ENCODE measurements at places on chromosomes 1 and 21.

- peak; percentile 22 for DNase-seq
Measured at GRCh38 chr1:209349363-209350308, 233.9 kb upstream of the CAMK1G start.

GRCh38 chr1:208475449-208475848, 231.3 kb upstream of the PLXNA2 start:
- DNase-seq, result peak; percentile 5

GRCh38 chr1:98388441-98388840, 273.1 kb upstream of the SNX7 start:
- DNase-seq, result peak; percentile 89

DNA sequence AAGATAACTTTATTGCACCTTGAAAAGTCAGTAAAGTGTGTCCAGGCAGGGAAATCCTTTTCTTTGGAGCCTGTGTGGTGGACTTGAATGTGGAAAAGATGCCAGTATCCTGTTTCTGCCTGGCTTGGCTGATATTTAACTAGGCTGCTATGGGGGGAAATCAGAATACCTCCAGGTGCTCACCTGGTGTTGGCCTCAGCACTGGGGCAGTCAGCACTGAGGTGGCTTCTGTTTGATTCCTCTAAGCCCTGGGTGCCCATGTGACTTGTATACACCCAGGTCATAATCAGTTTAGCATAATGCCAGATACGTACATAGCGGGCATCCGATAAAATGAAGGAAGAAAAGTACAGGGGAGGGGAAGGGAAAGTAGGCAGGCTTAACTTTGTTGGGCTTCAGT, 7.2 kb downstream of the PHGDH start:
- DNase-seq, result no peak

GRCh38 chr1:165562571-165562970, 18.8 kb downstream of the LRRC52 start:
- no peak for DNase-seq

- DNase-seq, result peak; percentile 41
Measured at GRCh38 chr21:43884012-43884860, 19.2 kb downstream of the AGPAT3 start.

DNA sequence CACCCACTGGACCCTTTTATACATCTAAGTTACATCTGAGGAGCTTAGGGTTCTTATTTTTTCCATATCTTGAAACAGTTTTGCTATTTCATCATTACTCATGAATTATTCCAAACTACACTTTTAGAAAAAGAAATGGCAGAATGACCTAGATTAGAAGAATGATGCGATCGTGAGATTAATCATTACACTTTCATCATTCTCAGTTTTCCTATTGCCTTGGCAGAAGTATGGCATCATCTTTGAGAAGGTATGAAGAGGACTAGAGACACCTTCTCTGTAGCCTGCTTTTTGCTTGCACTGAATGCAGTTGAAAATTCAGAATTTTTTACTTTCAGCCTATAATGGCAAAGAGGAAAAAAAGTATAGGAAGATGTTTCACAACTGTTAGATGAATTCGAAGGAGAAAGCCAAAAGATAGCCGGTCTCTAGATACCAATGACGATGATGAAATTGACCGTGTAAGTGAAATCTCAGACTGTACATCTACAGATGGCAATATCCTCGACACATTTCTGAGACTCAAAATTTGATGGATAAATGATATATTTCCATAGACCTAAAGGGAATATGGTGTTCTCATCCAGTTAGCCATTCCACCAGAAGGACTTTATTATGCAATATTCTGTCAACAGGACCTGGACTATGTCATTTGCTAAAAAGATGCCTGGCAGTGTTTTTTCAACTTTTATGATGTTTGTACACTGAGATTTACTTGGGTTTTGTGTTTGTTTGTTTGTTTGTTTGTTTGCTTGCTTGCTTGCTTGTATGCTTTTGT, 191.8 kb downstream of the TOMM20 start:
- DNase-seq, result peak; percentile 39

GRCh38 chr1:232873931-232874330, 68.7 kb downstream of the MAP10 start:
- no peak for DNase-seq

GRCh38 chr1:165852871-165853270, 25.5 kb downstream of the UCK2 start:
- DNase-seq, result no peak

GRCh38 chr1:103960710-103961109, 211.0 kb downstream of the AMY1C start:
- no peak for DNase-seq

- no peak for DNase-seq
Measured at GRCh38 chr21:33543505-33544129, 779 bp downstream of the SON start.
